ENCODE measurements at places on chromosomes 1 and 21.

GRCh38 chr1:232262991-232263390 lies 366.9 kb downstream of the SIPA1L2 start:
- no peak for DNase-seq

- no peak for DNase-seq
Observed at GRCh38 chr1:247324204-247324787, 7.4 kb downstream of the ZNF496 start.

- DNase-seq: no peak
Observed at GRCh38 chr1:214824763-214825162, 221.8 kb downstream of the CENPF start.

GRCh38 chr1:50980505-50980904 lies 10.5 kb downstream of the CDKN2C start:
- DNase-seq: no peak

DNA sequence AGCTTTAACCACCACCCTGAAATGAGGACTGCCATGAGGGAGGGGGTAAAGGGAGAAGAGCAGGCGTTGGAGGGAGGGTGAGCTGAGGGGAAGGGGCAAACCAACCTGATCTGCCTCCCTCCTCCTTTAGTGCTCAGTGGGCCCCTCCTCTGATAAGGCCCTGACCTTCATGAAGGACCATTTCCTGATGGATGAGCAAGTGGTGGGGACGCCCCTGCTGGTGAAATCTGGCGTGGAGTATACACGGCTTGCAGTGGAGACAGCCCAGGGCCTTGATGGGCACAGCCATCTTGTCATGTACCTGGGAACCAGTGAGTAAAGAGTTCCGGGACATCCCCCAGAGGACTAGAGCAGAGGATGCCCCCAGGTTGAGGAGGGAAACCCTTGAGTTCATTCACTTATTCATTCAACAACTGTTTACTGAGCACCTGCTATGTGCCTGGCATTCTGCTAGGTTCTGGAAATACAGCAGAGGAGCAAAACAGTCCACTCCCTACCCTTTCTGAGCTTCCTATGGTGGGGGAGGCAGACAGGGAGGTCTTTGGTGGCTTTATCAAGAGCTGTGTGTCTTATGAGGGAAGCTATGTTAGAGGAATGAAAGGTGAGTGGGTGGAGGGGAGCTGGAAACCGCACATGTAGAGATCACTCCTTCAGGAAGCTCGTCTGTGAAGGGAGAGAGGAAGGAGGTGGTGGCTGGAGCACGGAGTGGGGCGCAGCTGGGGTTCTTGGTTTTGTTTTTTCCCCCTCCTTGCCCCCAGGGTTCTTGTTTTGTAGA lies 19.5 kb downstream of the SEMA4A start:
- no peak for DNase-seq

- no peak for DNase-seq
Observed at GRCh38 chr1:165697881-165698760, at the start of gene ALDH9A1. Gene ALDH9A1, minus strand, starts transcription at chr1:165698562. Its CDS starts 4 bp downstream, at chr1:165698558.

DNA sequence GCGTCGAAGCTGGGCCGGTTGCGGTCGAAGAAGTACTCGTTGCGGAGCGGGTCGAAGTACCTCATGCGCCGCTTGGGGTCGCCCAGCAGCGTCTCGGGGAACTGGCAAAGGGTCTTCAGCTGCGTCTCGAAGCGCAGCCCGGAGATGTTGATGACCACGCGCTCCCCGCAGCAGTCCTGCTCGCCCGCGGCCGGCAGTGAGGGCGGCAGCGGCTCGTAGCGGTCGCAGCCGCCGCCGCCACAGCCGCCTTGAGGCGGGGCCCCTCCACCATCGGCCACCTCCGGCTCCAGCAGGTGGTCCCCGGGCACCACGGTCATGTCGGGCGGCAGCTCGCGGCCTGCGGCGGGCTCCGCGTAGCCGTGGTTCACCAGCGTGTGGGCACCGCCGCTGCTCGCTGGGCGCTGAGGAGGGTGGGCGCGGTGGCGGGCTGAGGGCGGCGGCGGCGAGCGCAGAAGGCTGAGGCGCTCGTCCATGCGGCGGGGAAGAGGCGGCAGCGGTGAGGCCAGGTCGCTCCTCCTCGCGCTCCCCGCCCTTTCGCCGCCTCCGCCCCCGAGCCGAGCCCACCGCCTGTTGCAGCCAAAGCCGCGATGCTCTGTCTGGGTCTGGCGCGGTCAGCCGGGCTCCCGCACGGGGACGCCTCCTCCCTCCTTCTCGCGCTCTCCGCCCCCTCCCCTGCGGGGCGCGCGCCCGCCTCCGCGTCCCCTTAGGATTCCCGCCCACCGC lies at the start of gene KCNA3:
TSS of gene KCNA3 (minus strand) at position 604 of the 723 bp plus-strand sequence. CDS start at position 473, 131 bp downstream.
- DNase-seq: no peak

- no peak for DNase-seq
Observed at GRCh38 chr1:226603858-226604559, 55.4 kb downstream of the STUM start.

DNA sequence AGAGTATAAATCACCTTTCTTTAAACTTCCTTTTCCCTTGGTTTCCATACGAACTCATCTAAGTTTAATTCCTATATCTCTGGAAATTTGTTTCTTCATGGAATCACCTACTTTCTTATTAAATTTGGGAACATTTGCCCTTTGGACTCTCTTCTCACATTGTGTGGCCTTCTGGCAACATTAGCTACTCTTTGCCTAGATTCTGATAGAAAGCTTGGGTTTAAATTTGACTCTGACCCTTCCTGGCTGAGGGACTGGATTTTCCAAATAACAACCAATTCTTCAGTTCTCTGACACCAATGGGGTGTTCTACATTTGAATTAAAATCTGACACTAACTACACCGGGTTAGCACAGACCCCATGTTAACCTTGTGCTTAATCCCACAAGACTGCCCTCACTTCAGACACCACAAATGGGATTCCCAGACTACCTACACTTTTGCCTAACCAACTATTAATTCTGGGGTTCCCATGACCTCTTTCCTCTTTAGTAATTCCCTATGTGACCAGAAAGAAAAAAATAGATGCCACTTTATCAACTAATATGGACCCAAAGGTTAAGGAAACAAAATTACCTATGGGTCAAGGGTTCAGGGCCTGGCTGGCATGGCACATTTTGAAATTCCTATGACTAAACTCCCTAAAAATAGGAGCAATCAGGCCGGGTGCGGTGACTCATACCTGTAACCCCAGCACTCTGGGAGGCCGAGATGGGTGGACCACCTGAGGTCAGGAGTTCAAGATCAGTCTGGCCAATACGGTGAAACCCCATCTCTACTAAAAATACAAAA lies 9.7 kb upstream of the THEM4 start:
- no peak for DNase-seq

DNA sequence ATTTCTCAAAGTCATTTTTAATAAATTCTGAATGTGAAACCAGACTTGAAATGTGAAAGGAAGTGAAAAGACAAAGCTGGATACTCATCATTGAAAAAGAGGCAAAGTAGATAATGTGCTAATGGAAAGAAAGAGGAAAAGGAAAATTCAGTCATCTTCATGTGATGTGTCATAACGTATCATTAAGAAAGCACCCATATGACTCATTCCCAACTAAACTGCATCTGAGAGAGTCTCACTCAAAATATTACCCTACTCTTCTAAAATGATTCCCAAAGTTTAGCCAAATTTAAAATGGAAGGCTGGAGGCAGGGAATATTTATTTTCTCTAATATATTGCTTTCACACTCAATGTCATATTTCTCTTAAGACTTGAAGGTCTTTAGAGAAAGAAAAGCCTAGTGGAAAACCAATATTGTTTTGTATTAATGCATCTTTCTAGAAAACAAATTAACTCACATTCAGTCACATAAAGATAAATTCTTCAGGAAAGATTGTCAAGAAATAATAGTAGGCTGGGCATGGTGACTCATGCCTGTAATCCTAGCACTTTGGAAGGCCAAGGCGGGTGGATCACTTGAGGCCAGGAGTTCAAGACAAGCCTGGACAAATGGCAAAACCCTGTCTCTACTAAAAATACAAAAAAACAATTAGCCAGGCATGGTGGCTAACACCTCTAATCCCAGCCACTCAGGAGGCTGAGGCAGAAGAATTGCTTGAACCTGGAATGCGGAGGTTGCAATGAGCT lies 129.9 kb downstream of the SLC30A10 start:
- no peak for DNase-seq

DNA sequence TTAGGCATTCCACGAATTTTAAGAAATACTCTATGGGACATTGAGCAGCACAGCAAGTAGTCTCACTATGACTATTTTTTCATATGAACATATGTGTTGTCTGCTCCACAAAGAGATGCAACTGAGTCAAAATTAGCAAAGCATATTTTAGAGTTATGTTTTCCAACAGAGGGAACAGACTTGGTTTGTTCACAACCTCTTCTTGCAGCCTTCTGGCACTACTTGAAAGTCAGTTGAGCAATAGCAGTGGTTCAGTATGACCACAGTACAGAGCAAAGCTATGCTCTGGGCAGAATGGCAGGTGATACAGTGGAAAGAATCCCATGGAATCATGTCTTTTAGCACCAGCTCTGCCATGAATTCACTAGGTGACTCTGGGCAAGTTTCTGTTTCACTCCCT lies 5.2 kb downstream of the CCN1 start:
- no peak for DNase-seq

GRCh38 chr1:115454837-115455511 lies 116.9 kb upstream of the NGF start:
- no peak for DNase-seq

- DNase-seq: no peak
Observed at GRCh38 chr1:156877433-156878170, 15.9 kb upstream of the PEAR1 start.

DNA sequence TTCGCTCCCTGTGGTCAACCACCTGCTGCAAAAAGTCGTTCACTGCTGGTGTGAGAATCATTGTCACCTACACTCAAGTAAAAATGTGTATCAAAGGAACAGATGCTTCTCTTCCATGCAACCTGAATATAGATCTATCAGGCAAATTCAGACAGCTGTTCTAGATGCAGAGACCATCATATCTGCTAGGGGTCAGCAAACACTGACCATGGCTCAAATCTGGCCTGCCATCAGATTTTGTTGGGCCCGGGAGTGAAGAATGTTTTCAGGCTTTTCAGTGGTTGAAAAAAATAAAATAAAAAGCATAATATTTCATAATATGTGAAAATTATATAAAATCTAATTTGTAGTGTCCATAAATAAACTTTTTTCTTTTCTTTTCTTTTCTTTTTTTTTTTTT lies 199.6 kb downstream of the RGS7 start:
- no peak for DNase-seq

GRCh38 chr1:107405236-107405635 lies 264.4 kb downstream of the NTNG1 start:
- DNase-seq: peak; percentile 13

- no peak for DNase-seq
Observed at GRCh38 chr1:59180735-59181134, 116.2 kb upstream of the FGGY start.

DNA sequence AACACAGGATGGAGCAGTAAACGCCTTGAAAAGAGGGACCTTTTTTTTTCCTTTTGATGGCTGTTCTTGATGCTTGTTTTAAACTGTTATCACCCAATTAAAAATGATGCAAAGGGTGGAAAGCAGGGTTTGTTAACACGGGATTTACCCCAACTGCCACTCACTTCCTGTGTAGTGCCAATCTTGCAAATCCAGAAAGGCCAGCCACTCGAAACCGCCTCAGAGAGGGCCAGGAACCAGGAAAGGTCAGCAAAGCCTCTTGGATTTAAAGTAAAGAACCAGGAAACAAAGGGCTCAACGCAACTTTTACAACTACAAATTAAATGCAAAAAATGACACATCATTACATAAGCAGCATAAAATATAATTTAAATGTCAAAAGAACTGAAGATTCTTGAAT lies 347.4 kb downstream of the PDE4B start:
- no peak for DNase-seq

- no peak for DNase-seq
Observed at GRCh38 chr1:163656095-163656759, 334.5 kb downstream of the NUF2 start.

Measured in non-pigmented ciliary epithelial cell (primary cell).